GM12892 (cell line): ENCODE measurements at places on chromosomes 6 and 20.

- DNase-seq: no peak
Observed at GRCh38 chr6:2547355-2547754, 203.4 kb downstream of the MYLK4 start.

DNA sequence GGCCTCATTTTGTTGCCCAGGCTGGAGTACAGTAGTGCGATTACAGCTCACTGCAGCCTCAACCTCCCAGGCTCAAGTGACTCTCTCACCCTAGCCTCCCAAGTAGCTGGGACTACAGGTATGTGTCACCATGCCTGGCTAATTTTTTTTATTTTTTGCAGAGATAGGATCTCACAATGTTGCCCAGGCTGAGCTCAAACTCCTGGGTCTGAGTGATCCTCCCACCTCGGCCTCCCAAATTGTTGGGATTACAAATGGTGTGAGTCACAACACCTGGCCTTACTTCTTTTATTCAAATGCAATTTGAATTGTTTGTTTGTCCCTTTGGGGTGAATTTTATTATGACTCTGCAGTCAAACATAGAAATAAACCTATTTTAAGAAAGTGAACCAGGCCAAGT lies 131.7 kb upstream of the SLC22A16 start:
- no peak for DNase-seq

DNA sequence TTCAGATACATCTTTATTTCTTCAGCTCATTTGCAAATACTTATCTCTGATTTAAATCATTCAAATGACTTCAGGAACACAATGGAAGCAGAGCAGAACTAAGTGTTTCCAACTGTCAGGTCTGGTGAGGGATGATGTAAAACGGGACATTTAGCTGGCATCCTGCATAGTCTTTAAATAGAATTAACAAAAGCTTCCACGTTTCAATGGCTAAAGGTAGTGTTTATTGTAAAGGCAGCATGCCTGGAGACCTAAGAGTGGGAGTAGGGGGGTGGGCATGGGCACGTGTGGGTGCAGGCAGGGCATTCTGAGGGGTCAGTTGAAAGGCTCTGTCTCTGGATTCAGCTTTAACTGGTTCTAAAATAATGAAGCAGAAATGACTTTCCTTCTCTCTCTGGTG lies 174.9 kb downstream of the PLCB1 start:
- DNase-seq: no peak

DNA sequence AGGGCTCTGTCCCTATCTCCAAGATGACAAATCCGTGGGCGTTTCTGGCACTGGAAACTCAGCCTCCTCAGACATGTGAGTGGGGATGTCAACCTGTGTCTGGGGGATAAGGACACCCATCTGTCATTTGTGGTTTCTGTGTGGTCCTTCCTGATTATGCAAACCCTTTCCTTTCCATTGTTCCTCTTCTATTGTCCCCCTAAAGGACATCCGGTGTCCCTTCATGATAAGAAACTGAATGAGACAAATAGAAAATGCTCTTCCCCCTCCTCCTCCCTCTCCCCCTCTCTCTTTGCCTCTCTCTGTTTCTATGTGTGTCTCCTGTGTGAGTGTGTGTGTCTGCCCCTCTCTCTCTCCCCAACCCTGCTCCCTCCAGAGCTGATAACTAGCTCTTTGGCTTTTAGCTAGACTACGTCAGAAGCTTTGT lies 11.5 kb upstream of the GLP1R start:
- no peak for DNase-seq

- DNase-seq: no peak
Observed at GRCh38 chr6:20868397-20869096, 334.3 kb downstream of the CDKAL1 start.

DNA sequence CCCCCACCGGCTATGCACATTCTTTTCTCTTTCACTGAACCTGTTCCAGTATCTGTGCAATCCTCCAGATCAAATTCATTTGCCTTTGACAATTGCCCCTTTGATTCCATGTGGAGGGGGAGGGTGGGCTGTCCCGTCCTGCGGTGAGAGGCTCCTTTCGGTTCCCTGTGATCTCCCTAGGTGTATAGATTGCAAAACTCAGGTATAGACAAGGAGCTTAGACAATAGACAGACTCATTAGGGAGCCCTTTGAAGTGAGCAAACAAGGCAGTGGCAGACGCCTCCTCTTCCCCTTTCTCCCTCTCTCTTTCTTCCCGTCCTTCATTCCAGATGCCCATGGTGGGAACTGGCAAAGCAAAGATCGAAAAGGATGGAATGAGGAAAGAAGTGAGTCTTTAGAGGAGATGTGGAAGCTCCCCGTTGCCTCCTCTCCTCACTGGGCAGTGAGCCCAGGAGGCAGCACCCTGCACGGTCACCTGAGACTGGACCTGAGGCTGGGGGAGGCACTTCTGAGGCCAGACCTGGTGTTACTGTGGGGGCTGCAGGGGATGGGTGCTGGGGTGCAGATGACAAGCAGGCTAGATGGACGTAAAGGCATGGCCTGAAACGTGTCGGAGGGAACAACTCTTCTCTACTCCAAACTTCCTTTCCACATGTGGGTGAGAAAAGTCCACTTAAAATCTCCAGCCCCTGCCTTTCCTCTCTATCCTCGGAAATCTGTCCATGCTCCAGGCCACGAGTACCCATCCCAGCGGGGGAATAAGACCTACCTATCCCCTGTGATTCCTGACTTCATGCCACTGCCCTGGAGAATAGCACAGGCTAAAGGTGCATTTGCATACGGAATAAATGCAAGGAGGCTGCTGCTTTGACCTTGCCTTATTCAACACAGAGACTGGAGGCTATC lies 256.6 kb upstream of the FOXQ1 start:
- no peak for DNase-seq

- no peak for DNase-seq
Observed at GRCh38 chr20:39117491-39117890, 155.3 kb downstream of the DHX35 start.

DNA sequence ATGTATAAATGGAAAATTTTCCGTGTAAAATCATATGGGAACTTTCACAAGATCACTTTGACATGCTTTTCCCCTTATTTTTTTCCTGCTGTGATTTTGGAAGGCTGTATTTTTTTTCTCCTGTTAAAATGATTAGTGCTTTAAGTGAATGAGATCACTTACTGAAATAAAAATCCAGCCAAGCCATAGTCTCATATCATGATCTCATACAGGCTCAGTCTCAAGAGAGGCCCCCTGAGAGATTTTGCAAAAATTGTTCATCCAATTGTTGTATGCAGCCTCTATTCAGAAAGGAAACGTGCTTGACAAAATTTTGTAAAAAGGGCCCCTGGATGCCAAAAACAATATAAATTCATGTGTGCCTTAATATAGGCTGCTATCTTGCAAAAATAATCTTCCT lies 528.2 kb downstream of the HDGFL1 start:
- DNase-seq: no peak

DNA sequence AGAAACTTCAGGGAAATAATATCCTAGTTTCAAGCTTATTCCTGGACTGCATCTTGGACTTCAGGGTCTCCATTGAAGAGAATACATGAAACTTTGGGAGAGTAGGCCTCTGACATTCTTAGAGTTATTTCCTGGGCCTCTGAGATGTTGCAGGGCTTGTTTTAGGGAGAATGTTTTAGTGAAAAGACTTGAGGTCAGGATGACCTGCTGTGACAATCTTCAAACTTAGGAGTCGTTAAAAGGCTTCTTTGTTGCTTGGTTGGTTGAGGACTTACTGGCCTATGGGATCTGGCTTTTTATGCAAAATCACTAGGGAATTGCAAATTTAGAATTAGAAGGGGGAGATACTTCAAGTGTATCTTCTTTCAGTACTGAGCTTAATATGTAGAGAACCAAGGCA lies 613.2 kb upstream of the FLRT3 start:
- DNase-seq: no peak

- DNase-seq: no peak
Observed at GRCh38 chr6:68226460-68226859, 408.6 kb upstream of the ADGRB3 start.

- DNase-seq: no peak
Observed at GRCh38 chr6:71321314-71321713, 32.7 kb downstream of the OGFRL1 start.

DNA sequence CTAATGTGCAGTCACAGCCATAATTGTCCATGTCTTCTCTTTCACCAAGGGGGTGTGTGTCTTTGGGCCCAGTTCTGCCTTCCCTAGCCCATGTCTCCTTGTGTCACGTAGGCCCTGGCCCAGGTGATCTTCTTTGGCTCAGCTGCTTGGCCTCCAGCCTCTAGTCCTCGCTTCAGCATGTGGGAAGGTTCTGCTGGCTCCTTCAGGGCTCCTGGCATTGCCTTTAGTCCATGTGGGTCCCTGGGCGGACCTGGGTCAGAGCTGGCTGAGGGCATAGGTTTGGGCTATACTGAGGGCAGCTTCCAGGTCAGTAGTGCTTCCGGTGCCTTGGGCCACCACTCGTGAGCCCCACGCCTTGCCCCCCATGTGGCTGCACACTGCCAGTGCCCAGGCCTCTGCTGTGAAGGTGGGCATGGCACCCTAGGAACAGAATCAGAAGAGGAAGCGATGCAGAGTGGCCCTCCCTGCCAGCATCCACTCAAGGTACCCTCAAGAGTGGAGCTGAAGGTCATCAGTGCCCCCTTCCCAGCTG lies 12.8 kb downstream of the AARS2 start:
- DNase-seq: no peak

- no peak for DNase-seq
Observed at GRCh38 chr20:56418385-56418861, 6.4 kb downstream of the CASS4 start.

DNA sequence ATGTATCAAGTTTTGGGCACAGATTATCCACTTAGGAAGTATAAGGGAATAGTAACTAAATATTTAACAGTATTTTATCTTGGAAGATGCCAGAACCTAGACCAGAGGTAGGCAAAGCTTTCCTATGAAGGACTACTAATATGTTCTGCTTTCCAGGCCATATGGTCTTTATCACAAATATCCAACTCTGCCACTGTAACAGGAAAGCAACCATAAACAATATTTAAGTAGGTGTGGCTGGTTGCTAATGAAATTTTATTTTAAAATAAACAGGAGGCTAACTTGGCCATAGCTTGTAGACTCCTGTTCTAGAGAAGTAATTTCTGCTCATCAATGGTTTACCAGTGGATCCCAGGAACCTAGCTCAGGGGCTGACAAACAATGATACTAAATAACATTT lies 39.4 kb downstream of the NOL7 start:
- DNase-seq: no peak

GRCh38 chr6:131368198-131368911 lies 204.7 kb upstream of the ARG1 start:
- no peak for DNase-seq
